T-helper 1 cell (primary cell): ENCODE measurements at places on chromosomes 11 and 22.

DNA sequence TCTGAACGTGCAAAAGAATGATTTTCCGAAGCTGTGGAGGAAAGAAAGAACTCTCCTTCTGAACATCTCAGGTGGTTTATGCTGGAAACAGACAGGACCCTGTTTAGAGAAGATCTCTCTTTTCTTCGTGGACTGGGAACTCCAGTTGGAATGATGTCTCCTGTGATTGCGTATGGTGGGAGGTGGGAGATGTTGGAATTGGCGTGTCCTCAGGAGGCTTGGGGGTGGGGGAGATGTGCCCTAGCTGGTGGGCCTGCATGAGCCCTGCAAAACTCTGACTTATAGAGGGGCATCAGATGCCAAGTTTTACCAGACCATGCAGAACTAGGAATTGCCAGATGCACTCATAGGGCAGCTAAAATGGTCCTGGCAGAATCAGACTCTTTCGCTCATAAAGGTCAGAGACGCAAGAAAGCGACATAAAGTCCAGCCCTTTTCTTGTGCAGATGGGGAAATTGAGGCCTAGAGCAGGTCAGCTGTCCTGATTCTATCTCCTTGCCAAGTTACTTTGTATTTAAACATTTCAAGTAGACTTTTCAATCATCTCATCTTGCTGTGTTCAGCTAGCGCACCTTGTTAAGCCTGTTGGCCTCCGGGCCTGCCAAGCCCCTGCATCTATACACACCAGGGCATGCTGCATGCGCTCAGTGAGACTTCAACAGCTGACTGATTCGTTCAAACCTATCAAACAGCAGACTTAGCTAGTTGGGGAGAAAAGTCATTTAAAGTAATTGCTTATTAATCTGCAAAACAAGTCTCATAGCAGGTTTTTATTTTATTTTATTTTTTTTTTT is 34.2 kb upstream of the EHF start:
- no peak for DNase-seq

DNA sequence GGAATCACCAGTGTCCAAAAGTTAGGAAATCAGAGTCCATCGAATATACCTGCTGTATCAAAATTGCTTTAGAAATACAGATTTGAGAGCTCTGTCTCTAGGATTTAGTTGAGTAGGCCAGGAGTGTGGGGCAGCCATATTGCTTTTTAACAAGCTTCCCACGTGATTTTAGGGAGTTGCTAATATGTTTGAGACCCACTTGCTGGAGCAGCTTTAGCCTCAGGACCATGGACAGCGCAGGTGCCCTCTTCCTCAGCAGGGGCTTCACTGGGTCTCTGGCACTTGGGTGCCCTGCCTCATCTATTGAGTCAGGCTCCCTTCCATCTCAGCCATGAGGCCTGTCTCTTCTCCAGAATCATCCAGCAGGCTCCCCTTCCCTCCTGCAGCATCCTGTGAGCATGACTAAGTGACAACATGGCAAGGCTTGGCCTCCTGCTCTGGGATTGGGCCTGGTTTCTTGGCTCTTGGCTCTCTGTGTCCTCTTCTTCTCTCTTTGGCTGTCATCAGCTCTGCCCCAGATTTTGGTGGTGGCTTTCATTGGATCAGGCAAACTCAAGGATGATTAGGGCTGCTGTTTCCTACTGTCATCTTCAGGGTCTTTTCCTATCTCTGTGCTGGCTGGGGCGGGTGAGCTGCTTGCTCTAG is 70.0 kb downstream of the SGSM1 start:
- no peak for DNase-seq

DNA sequence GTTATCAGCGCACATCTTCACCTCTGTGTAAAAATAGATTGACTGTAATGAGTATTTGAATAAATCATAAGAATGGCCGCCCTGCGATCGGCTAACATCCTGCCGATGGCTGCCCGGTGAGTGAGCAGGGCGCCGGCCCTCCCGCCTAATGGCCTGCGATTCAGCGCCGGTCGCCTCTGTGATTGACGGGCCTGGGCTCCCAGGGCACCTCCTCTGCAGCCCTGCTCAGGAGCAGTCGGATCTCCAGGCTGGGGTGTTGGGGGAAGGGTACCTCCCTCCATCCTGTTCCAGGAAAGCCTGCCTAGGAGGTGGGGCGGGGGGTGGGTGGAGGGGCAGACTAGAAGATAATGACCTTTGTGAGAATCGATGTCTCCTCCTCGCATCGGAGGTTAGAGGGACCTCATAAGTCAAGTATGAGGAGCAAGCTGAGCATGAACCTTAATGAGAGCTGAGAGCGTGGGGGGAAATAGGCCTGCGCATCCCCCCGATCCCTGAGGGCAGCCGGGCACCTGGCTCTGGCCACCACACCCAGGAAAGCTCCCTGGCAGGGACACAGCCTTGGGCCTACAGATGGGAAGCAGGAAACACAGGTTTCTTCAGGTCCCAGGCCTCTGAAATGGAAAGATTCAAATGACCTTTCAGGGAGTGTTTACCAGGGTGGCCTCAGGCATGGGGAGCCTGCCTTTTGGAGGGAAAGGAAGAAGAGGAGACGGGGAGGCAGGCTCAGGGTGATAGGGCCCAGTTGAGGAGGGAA is 71.7 kb downstream of the PKNOX2 start:
- DNase-seq = no peak

- no peak for DNase-seq
Observed at GRCh38 chr22:48701296-48702030, 1126.2 kb downstream of the BRD1 start.
